Activated CD4-positive, alpha-beta T cell treated with anti-CD3 and anti-CD28 coated beads for 1 hour (primary cell): ENCODE measurements at places on chromosomes 7 and 10.
A peak's percentile ranks its signal among the peaks of the same experiment; 100 is the strongest.

GRCh38 chr7:140079121-140079536 is 16.4 kb upstream of the PARP12 start:
- no peak for DNase-seq

DNA sequence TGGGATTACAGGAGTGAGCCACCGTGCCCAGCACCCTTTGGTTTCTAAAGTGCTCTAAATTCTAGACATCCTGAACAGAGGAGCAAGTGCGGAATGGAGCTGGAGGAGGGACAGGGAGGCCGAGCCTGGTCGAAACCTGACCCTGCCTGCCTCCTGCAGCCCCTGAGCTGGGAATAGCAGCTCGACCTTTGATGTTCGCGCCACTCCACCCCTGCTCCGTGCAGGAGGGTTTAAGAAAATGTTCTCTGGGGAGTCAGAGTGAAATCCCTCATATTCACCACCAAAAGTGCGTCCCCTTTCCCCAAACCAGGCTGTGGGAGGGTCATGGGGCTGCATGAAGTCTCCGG is 1.8 kb downstream of the PGAM2 start:
- no peak for DNase-seq

DNA sequence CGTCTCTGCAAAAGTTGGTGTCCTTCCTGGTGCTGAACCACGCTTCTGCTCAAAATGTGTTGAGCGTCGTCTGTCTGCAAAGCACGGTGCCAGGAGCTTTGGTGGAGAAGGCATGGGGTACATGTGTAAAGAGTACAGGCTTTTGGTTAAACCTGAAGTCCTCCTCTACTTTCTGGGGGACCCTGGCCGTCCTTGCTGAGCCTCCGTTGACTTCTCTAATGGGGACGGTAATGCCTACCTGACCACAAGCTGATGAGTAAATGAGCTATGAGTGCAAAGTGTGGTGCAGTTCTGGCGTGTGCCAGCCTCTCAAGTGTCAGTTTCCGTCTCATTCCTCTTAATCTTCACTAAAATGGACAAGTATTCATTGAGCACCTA is 527 bp upstream of the HERPUD2 start:
- no peak for DNase-seq

DNA sequence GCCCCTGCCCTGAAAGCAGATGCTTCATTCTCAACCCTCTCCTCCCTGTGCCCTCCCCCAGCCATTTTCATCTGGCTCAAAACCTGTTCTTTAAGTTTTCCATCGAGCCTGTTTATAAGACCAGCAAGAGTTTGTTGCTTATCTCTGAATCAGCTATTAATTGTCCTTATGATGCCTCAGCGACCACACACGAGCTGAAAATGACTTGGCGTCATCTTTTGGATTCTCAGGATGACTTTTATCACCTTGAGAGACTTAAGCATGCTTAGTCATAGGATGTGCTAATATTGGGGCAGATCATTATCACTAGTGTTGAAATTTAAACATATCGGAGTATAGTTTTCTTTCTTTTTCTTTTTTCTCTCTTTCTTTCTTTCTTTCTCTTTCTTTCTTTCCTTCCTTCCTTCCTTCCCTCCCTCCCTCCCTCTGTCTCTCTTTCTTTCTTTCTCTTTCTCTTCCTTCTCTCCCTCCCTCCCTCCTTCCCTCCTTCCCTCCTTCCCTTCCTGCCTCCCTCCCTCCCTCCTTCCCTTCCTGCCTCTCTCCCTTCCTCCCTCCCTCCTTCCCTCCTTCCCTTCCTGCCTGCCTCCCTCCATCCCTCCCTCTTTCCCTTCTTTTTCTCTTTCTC is 184.5 kb downstream of the PHTF2 start:
- DNase-seq = no peak

DNA sequence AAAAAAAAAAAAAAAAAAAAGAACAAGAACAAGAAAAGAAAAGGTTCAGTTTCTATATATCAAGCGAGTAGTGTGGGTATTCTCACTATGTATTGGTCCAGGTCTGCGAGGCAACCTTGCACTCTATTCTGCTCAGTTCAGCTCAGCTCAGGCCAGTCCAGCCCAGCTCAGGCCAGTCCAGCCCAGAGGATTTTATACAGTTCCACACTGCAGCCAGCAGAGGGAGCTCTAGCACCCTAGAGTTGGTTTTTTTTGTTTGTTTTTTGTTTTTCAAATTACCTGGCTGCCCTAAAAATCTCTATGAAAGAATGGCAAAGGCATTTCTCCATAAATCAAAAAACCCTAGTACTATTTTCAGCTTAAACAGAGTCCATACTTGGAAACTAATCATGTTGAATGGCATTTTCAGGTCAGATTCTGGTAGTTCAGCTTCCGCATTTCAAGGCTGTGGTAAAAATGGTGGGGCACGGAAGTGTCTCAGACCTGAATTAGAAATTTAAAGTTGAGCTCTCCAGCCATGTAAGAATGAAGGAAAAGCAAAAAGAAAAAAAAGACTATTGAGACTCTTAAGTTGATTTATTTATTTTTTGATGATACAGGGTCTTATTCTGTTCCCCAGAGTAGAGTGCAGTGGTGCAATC is 55.2 kb upstream of the GSDME start:
- peak; percentile 21 for DNase-seq

GRCh38 chr7:128124786-128125185 is 93.5 kb upstream of the LRRC4 start:
- no peak for DNase-seq

DNA sequence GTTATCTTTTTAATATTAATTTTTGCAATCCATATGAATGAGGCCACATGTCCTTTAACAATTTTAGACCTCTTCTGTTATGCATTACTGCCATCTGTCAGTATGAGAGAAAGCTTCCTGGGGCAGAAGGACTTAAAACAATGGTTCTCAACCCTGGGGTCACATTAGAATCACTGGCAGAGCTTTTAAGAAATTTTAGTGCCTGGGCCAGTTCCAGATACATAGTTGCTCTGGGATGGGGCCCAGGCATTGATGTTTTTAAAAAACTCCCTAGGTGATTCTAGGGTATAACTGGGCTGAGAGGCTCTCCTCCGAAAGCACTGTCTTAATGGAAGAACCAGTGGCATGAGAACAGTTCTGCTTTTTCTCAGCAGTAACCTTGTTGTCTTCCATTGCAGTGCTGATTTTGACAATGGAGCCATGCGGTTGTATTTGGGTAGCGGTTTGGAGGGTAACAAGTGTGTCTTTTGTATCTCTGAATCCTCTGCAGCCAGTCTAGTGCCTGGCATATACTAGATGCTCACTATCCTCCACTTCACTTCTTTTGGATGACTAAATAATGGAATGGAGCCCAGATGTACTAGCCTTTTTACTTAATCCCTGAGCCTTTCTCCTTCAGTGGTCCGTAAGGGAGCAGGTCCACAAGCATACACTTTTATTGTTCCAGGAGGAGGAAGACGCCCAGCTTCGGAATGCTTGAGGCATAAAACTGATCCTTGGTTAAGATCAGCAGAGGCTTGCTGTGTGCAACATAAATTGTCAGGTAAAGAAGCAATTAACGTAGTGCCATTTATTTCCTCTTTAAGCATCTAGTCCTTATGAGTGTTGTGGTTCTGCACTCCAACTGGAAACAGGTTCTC is 227.1 kb downstream of the AUTS2 start:
- no peak for DNase-seq

- DNase-seq = no peak
Measured at GRCh38 chr7:50584793-50585408, 19.7 kb upstream of the DDC start.

- DNase-seq = no peak
Measured at GRCh38 chr7:8908889-8909288, 475.5 kb downstream of the NXPH1 start.

DNA sequence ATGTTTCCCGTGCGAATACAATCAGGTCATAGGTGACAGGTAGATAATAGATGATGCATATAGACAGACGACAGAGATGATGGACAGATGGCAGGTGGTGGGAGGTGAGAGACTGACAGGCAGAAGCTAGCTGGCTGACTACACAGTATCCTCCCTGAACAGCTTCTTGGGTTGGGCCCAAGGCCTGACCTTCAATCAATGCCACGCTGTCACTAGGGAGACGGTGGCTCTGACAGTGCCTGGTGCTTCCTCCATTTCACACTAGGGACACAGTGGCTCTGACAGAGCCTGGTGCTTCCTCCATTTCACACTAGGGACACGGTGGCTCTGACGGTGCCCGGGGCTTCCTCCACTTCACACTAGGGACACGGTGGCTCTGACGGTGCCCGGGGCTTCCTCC is 200.1 kb downstream of the DIP2C start:
- no peak for DNase-seq

DNA sequence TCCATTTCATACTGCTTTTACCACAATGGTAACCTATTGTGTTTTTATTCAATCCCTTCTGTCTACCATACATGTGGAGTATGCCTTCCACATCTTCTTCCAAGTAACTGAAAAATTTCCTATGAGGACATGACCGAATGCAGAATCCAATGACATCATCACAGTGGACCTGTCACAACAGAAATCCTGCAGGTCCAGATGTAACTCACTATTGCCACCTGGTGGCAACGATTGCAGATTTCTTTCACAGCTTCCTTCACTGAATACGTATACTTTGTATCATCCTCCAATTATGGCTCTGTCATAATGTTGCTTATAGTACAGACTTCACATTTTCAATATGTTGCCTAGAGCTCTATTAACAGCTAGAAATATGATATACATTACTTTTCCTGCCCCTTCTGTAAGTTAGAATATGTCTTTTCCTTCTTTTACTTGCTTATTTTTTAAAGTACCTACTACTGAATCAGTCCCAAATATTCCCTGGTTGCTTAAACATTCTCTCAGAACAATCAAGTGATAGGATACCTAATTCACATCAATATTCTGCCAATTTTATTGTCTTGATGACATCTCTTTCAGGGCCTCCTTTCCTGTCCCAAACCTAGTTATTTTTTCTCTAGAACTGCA is 45.4 kb downstream of the SLC13A1 start:
- no peak for DNase-seq

DNA sequence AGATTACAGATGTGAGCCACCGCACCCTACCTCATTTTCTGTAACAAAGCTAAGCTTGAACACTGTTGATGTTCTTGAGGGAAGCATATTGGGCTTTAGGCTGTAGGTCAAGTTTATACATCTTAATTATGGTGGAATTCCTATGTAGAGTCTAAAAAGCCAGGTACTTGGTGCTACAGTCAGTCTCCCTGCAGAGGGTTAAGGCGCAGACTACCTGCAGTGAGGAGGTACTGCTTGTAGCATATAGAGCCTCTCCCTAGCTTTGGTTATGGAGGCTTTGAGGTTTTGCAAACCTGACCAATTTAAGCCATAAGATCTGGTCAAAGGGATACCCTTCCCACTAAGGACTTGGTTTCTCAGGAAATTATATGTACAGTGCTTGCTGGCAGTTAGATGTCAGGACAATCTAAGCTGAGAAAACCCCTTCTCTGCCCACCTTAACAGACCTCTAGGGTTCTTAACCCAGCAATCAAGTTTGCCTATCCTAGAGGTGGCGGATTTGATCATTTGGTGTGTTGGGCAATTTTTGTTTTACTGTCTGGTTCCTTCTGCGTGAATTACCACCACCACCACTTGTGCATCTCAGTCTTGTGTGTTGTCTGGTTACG is 6.0 kb downstream of the PPIA start:
- no peak for DNase-seq

- DNase-seq = no peak
Measured at GRCh38 chr7:37825038-37825437, 23.4 kb upstream of the NME8 start.

- no peak for DNase-seq
Measured at GRCh38 chr7:115271332-115272235, 349.7 kb downstream of the MDFIC start.

- no peak for DNase-seq
Measured at GRCh38 chr7:39357648-39358047, 208.6 kb upstream of the YAE1 start.

GRCh38 chr10:2897619-2898508 is 169.5 kb upstream of the PFKP start:
- no peak for DNase-seq

DNA sequence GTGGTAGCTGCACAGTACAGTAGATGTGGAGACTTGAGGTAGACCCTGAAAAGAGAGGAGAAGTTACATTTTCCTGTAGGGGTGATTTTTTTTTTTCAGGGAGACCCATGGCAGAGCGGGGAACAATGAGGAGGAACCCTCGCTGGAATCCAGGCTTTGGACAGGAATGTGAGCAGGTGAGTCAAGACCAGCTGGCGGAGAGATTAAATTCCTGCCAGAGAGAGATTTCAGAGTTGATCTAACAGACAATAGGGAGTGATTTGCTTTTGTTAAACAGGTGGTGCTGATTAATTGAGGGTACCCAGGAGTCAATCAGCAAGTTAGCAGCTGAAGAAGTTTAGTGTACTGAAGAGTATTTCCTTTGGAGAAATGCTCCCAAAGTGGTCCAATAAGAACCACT is 41.6 kb upstream of the MINDY3 start:
- DNase-seq = no peak

DNA sequence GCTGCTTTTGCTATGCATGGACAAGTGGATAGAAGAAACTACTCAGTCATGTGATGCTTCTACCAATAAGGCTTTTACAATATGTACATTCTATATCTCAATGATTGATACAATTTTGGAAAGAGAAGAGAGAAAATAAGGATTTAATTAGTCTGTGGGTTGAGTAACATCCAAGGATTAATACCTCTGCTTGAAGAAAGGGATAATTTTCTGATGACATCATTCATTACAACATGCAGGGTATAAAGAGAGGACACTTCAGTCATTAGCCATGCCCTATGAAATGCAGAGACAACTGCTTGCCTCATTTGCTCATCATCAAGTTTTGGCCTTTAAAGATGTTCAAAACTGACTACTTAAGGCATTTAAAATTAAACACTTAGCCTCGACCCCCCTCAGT is 237.3 kb downstream of the AHR start:
- no peak for DNase-seq

DNA sequence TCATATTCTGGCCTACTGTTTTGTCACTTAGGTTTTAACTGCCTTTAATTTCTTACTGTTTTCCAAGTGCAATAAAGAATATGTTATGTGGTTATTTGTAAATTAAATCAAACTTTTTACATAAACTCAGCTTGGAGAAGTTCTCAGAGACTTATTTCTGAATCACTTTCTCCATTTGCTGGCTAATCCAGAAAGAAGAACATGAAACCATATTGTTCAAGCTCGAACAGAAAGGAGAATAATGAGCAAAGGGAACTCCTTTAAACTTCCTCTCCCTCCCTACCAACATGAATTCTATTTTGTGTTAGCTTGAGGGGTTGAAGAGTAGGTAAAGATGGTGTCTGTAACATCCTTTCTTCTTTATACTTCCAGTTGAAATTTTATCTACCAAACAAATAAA is 52.3 kb downstream of the SHTN1 start:
- DNase-seq = no peak

- DNase-seq = no peak
Measured at GRCh38 chr7:37482505-37482904, 33.8 kb upstream of the ELMO1 start.

- no peak for DNase-seq
Measured at GRCh38 chr10:113000876-113001598, 51.0 kb downstream of the TCF7L2 start.

- no peak for DNase-seq
Measured at GRCh38 chr7:38311329-38311937, 38.0 kb upstream of the TARP start.

DNA sequence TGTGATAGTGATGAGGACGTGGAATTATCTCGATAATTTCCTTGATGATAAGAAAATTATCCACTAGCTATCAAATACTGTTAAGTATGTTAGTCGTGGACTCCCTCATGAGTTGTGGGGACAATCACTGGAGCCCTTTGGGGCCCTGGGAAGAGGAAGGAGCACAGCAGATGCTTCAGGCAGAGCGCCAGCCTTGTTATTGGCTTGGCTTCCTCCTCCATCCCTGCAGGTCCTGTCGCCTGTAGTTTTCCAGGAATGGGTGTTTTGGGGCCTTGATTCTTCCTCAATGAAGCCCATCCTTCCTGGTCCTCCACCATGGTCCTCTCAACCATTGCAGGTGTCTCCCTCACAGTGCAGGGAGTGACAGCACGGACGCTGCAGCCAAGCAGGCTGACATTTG is 32.5 kb upstream of the ZNF32 start:
- DNase-seq = no peak
